ENCODE measurements at places on chromosomes 3 and 15.

DNA sequence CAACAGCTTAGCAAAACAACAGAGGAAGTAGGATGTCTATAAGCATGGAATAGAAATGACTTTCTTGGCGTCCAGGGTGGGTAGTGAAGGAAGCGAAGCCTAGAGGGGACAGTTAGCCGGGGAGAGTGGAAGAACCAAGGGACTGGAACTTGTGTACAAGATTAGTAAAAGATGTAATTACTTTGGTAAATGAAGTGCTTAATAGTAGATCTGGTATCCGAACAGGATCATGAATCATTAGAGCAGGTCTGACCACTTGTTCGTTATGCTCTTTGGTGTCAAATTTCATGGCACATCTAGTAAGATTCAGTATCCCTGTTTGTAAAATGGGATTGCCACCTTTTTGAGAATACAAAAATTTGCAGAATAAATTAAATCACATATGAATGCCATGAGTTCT lies 112.5 kb upstream of the MLF1 start:
- no peak for DNase-seq

- no peak for DNase-seq
These were observed 364.0 kb upstream of the IL12A start for GRCh38 chr3:159624616-159625015.

- DNase-seq = no peak
These were observed 272.4 kb downstream of the THRB start for GRCh38 chr3:24222165-24222805.

GRCh38 chr15:48564690-48565089 lies 80.8 kb downstream of the FBN1 start:
- DNase-seq = no peak

DNA sequence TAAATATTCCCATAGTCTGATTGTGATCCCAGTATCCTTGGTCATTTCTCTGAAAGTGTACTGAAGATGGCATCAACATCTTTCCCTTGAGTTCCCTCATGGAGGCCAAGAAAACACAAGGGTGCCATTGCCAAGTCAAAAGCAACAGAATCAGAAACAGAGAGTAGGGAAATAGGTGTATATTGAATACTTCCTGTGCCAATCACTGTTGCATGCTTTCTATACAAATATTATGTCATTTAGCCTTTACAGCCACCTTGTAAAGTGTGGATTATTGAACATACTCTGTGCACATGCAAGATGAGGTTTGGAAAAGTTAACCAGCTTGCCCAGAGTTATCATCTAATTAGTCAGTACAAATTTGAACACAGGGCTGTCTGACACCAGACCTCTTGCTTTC lies 117.9 kb downstream of the MAP2K5 start:
- DNase-seq = no peak

- DNase-seq = no peak
These were observed 83.2 kb upstream of the LRRFIP2 start for GRCh38 chr3:37257581-37257980.

DNA sequence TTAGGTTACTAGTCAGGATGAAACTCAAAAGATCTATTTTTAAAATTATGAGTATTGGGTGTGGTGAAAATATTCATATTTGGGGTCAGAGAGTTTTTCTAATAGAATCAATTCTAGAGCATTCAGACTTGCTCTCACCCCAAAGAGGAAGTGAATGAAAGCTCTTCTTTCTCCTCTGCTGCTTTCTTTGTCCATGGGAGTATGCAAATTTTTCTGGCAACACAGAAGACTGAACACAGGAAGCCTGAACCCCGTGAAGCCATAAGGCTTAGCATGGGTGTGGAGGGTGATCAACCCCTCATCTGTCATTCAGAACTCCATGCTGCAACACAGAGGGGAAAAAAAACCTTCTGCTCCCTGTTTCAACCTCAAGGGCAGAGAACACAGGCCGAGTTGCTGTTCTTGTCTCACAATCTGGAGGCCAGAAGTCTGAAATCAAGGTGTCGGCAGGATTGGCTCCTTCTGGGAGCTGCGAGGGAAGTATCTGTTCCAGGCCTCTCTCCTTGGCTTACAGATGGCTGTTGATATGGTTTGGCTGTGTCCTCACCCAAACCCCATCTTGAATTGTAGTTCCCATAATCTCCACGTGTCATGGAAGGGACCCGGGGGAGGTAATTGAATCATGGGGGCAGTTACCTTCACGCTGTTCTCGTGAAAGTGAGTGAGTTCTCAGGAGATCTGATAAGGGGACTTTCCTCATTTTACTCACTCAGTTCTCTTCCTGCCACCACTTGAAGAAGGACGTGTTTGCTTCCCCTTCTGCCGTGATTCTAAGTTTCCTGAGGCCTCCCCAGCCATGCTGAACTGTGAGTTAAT lies 33.7 kb upstream of the CD47 start:
- peak; percentile 63 for DNase-seq

DNA sequence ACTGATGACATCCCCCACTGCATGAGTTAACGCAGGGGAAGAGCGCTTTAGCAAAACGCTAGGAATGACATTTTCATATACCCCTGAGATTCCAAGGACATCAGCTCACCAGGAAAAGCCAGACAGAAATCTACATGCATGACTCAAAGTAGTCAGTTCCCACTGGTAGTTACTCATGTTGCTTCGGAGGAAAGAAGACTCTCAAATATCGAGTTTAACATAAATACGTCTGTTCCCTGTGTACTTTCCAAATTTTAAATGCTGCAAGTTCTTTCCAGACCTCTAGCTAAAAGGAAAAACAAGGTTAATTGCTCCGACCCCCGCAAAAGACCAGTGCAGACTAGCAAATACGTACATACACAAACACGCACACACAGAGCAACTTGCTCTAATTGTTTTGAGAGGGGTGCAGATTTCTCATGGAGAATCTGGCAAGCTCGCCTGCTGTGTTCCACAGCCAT lies 115.4 kb upstream of the PRICKLE2 start:
- no peak for DNase-seq

DNA sequence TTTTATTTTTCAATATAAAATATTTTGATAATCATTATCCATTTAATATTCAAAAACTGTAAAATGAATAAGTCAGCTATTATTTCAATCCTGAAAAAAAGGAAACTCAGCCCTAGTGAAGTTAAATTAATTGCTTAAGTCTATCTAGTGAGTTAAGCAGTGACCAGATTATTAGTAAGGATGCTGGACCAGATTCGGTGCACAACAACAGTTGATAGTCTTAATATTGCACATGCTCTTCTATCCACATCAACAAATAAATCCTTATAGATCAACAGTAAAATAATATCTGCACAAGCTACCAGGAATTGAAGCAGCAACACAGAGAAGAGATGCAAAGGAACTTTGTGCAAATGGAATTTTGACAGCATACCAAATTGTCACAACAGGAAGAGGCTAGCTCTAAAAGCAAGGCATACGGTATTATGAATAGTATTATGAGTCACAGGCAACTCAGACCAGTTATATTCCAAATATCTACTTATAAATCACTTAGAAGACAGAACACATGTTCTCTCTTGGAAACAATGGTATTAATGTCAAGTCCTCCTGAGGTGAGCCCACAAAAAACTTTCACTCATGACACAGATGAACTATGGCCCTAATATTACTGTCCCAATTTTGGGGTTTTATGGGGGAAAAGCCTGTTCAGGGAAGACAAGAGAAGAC lies 24.9 kb downstream of the VPS13C start:
- DNase-seq = no peak

DNA sequence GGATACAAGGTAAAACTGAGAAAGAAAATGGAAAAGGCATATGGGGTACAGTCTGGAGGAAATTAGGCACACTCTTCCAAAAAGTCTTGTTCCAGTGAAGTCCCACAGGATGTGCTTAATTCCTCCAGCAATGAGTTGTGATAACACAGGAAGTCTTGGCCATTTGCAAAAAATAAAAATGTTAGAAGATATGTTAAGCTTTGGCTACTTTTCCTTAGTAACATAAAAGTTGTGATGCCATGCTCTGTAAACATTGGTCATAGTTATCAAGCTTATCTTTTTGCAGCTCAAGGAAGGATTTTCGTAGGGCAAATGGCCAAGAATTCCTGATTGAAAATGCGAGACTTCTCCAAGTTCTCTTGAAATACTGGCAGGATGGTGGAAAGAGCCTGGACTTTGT lies 26.4 kb downstream of the LNP1 start:
- no peak for DNase-seq

Measured in stimulated activated CD8-positive, alpha-beta memory T cell treated with anti-CD3 and anti-CD28 coated beads, Interleukin-15, amount 100 ng/mL, for 48 hours (primary cell).